ENCODE measurements at places on chromosomes 7 and 10.

DNA sequence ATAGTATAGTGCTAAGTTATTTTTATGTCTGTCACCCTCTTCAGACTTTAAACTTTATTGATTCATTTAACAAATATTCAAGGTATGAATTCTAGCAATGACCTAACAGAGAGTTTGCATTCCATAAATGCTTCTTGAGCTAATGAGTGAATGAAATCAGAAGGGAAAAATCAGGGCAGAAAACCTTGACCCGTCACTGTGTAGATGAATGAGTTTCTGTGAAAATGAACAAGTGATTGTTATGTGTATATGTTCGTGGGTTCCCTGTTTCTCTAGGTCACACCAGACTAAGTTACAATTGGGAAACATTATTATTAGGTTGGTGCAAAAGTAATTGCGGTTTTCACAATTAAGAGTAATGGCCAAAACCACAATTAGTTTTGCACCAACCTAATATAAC, 30.1 kb downstream of the APBB1IP start:
- DNase-seq: no peak

- no peak for DNase-seq
Observed at GRCh38 chr7:87581723-87582122, 19.0 kb downstream of the ABCB1 start.

GRCh38 chr10:116521424-116522290, 24.1 kb upstream of the PNLIP start:
- DNase-seq: no peak

- no peak for DNase-seq
Observed at GRCh38 chr10:34593930-34594329, 221.2 kb downstream of the PARD3 start.
